ENCODE measurements at places on chromosomes 11 and 22.

- DNase-seq = no peak
These were observed 83.3 kb upstream of the ANO3 start for GRCh38 chr11:26248661-26249060.

DNA sequence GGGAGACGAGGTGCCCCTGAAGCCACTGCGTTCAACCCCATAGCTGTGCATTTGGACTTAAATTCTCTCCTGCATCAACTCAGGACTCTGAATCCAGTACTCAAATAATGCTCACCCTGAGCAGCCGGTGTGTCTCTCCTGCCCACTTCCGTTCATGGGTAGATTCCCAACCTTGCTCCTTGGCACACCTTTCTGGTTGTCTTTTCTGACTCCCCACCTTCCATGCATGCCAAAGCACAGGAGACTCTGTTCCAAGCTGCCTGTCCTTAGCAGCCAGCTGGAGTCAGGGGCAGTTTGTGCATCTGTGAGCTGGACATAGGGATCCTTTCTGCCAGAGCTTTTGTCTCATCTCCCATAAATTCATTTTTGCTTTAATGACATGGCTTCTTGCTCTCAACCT is 1242.5 kb downstream of the TBC1D22A start:
- DNase-seq = no peak

GRCh38 chr11:121630041-121630440 is 177.3 kb upstream of the SORL1-AS1 start:
- no peak for DNase-seq

GRCh38 chr22:44753189-44754042 is 1.0 kb downstream of the ARHGAP8 start:
- peak; percentile 67 for DNase-seq

GRCh38 chr11:64670975-64671374 is 52.0 kb downstream of the NRXN2 start:
- no peak for DNase-seq

GRCh38 chr11:16924826-16925560 is 89.2 kb downstream of the PLEKHA7 start:
- peak; percentile 82 for DNase-seq

DNA sequence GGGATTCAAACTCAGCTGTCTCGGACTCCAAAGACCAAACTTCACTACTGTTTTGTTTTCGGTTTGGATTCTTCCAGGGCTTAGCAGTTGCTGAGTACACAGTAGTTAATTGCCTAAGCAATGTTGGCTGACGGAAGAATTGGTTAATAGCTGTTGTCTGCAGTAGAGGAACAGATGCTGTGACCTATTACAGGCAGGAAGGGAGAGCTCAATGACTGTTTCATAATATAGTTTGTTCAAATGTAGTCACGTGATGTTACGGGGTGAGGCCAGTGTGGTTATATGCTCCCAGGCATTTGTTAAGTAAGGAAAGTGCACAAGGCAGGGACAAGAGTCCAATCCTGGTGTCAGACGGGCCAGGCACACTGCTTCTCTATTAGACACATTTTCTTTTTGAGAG is 222.6 kb upstream of the CCDC90B start:
- DNase-seq = no peak

GRCh38 chr11:46307369-46307768 is 29.9 kb downstream of the CREB3L1 start:
- no peak for DNase-seq

DNA sequence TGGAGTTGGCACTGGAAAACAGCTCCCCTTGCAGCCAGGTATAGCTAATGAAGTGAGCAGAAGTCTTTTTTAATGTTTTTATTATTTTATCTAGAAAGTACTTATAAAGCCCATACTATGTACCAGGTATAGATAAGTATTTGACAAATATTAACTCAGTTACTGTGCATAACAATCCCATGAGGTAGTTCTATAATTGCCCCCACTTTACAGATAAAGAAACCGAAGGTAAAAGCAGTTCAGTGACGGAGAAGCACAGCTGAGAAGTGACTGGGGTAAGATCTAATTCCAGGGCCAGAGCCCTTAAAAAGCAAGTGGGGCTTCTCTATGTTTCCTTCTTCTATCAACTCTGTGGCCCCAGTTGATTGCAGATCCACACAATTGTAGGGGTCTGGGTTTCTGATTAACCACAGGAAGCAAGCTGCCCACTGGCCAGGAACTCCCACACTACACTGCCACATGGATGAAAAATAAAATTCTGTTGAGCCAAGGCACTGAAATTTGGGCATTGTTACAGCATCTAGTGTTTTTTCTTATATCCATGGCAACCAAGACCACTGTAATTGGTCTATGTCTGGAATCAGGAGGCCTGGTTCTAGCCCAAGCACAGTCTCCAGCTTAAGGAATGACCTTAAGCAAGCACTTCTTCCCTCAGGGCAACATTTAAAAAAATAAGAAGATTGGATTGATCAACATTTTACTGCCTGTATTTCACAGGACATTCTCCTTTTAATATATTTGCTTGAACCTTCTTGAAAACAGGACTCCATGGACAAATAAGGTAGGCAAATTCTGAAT is 55.3 kb upstream of the TEAD1 start:
- DNase-seq = no peak

GRCh38 chr11:114762408-114762807 is 84.1 kb downstream of the NXPE2 start:
- peak; percentile 79 for DNase-seq

GRCh38 chr11:13260201-13260962 is 17.2 kb upstream of the BMAL1 start:
- no peak for DNase-seq

GRCh38 chr11:7418061-7418460 is 67.2 kb upstream of the OLFML1 start:
- DNase-seq = no peak

GRCh38 chr11:92915551-92915950 is 53.9 kb upstream of the MTNR1B start:
- DNase-seq = no peak

DNA sequence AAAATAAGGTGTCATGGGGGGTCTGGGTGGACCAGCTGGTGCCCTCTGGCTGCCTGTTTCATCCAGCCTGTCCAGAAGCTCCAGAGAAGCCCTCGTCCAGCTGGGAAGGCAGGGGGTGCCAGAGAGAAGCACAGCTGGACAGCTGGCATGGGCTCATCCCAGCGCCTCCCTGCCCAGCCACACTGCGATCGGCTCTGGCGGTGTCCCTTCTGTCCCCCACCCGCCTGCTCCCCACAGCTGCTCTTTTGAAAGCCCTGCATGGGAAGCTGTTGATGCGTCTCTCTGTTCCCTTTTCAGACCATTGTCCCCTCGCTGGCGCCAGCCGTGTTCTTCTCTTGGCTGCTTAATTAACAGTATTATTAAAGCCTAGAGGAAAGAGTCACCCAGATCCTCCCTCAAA is 86.5 kb downstream of the MN1 start:
- no peak for DNase-seq

GRCh38 chr11:64004590-64004984 is 18.3 kb downstream of the OTUB1 start:
- DNase-seq = no peak

GRCh38 chr22:17769013-17769715 is 5.1 kb downstream of the BID start:
- no peak for DNase-seq

DNA sequence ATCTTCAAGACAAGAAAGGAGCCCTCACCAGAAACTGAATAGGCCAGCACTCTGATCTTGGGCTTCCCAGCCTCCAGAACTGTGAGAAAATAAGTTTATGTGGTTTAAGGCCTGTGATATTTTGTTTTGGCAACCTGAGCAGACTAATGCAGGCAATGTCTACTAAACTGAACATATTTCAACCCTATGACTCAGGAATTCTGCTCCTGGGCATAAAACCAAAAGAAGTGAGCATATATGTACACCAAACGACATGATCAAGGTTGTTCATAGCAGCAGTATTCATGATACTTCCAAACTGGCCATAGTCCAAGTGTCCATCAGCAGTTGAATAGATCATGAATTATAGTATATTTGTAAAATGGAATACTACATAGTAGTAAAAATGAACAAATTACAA is 29.0 kb downstream of the CSNK2A3 start:
- no peak for DNase-seq

- DNase-seq = no peak
These were observed 121.5 kb downstream of the ST3GAL4 start for GRCh38 chr11:126476977-126477376.

GRCh38 chr11:11743216-11743615 is 98.6 kb upstream of the USP47 start:
- no peak for DNase-seq

DNA sequence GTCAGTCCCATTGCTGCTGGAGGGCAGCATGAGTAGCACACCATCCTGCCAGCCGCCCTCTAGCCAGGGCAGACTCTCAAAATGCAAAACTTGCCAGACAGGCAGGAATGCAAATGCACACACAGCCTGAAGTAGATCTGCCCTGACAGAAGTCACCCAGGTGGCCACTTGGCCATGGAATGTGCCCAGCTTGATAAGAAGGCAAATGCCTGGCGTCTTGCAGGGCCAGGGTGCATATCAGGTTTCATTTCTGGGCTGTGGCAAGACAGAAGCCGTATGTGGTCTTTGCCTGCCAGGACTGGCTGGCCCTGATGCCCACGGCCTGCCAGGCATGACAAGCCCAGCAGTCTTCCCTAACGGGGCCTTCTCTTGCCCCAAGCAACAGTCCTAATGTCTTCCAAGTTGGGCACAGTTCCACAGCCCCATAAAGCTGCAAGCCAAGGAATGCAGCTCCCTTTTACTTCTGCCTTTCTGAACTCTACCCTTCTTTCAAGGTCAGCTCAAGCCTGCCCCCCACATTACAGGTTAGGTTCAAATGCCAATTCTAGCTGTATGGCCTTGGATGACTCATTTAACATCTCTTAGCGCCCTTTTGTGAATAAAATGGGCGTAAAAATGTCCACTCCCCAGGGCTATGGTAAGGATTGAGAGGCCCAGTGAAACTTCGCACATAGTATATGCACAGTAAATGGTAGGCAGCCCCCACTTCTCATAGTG is 29.7 kb downstream of the POU2AF3 start:
- no peak for DNase-seq

GRCh38 chr11:66607126-66607834 is 9.2 kb upstream of the RBM14 start:
- peak; percentile 85 for DNase-seq
